K562 (cell line): ENCODE measurements at places on chromosomes 3 and 15.
A peak's percentile ranks its signal among the peaks of the same experiment; 100 is the strongest.

DNA sequence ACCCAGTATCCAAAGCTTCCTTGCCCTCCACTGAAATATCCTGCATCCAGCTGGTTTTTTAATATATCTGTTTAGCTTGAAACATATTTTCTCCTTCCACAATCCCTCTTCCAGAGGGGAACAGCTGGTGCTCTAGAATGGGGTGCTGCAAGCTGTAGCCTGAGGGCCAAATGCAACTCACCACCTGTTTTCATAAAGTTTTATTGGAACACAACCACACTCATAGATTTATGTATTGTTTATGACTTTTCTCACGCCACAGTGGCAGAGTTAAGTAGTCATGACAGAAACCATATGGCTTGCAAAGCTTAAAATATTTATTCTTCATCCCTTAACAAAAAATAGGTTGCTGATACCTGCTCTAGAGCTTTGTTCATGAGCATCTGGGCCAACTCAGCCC is 298.7 kb downstream of the CLSTN2 start:
- no peak for DNase-seq

- DNase-seq: no peak
Measured at GRCh38 chr3:191502583-191502982, 41.6 kb downstream of the PYDC2 start.

DNA sequence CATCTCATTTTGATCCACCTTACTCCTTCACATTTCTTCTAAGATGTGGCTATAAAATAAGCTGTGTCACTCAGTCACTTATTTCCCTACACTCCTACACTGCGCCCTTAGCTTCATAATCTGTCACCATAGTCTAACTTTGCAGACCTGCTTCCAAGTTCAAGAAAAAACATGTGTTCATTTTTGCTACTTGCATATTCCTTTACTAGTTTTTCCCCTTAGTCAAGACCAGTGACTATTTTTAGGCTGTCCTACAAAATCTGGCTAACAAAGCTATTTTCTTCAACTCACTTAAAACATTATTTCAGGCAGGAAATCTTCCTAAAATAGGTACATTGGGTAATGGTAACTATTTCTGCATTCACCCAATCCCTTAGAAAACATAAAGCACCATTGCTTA is 272.5 kb downstream of the TBC1D5 start:
- no peak for DNase-seq

- no peak for DNase-seq
Measured at GRCh38 chr3:4409971-4410573, 57.0 kb downstream of the SUMF1 start.

- no peak for DNase-seq
Measured at GRCh38 chr15:69697916-69698315, 245.3 kb downstream of the RPLP1 start.

GRCh38 chr3:78912259-78912658 is 855.5 kb downstream of the ROBO1 start:
- no peak for DNase-seq

DNA sequence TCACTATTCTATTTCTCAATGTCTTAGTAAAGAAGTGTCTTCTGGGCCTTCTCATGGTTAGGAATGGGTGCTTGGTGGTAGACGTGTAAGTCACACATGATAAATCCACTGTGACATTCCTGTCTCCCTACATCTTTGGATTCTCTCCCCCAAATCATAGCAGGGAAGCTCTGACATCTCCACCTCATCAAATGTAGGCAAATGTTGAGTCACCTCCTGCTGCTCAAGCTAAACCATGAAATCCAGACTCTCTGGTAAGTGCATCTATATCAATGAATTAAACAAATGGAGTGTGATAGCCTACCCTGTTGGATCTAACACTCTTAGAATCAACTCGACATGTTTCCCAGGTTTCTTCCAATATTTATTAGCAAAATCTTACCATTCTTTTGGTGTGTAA is 42.8 kb upstream of the RPL35A start:
- DNase-seq: no peak

- DNase-seq: no peak
Measured at GRCh38 chr15:92117261-92117731, 263.8 kb downstream of the SLCO3A1 start.

GRCh38 chr15:40469776-40470390 is 901 bp upstream of the CHST14 start:
- DNase-seq: no peak

DNA sequence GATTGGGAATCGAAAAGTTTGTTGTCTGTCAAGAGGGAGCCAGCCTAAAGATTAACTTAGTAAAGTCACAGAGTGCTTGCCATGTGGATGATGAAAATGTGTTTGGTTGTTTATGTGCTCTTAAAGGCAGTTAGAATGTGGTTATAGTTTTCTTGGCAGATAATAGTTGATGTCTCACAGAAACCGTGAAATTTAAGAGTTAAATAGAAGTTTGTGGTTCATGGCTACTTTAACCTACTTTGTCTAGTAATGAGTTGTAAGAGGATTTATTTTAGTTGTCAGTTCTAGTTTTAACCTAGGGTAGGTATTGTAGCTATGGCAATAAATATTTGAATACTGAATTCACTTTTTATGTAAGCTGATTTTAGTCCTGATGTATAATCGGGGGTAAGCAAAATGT is 36.4 kb upstream of the EIF3J start:
- no peak for DNase-seq

DNA sequence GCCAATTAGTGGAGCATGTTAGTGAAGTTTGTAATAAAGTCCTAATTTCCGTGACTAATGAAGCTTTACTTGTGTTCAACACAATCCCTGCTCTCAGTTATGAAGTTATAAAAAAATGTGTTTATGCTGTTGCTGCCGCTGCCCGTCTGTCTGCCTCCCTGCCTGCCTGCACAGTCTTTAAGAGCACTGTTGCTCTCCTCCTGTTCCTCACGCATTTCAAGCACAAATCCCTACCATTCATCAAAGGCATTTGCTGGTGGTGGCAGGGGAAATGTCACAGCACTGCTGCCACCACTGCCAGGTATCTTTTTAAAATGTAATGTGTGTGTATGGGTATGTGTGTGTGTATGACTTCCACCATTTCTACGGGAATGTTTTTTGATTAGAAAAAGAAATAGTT is 58.8 kb downstream of the CACNA1D start:
- no peak for DNase-seq

DNA sequence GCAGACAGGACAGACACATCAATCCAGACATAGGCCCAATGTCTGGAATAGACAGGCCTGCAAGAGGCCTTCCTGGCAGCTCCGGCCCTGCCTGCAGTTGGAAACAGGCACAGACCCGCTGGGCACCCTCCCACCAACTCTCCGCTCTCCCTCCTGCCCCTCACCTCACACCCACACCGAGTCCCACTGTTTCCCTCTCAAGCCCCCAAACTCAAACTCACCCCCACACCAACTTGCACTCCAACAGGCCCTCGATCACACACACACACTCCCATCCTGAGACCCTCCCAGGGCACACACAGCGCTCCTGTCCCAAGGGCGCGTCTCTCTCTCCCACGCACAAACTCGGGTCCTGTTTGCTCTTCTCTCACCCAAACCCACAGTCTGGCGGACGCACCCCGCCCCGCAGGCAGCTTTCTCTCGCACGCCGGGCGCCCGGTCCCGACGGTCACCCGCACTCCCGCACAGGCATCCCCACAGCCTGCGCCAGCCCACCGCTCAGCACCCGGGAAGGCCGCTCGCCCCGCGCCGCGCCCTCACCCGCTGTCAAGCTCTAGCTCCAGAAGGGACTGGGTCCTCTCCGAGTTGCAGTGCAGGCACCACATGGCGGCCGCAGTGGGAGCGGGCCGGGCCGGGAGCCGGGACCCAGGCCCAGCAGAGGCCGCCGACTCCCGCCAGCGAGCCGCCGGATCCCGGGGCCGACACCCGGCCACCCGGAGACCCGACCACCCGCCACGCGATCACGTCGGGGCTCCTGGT is 106.2 kb downstream of the IQSEC1 start:
- no peak for DNase-seq

DNA sequence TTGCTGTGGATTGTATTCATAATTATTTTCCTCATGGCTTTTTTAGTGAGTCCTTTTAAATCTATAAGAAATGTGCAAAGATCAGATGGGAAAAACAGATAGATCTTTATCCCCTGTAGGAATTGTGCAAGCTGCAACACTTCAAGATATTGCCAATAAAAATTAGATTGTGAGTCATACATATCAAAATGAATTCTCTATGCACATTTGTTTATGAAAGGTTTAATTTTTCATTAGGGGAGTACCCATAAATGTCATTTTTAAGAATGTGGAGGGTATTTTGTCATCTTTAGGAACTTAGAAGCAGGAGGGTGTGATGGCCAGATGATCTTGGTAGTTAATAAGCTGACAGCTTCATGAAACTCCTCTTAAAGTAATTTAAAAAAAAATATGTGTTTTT is 2.9 kb downstream of the PIAS1 start:
- no peak for DNase-seq

- no peak for DNase-seq
Measured at GRCh38 chr3:48856469-48856868, 8.8 kb upstream of the PRKAR2A start.

DNA sequence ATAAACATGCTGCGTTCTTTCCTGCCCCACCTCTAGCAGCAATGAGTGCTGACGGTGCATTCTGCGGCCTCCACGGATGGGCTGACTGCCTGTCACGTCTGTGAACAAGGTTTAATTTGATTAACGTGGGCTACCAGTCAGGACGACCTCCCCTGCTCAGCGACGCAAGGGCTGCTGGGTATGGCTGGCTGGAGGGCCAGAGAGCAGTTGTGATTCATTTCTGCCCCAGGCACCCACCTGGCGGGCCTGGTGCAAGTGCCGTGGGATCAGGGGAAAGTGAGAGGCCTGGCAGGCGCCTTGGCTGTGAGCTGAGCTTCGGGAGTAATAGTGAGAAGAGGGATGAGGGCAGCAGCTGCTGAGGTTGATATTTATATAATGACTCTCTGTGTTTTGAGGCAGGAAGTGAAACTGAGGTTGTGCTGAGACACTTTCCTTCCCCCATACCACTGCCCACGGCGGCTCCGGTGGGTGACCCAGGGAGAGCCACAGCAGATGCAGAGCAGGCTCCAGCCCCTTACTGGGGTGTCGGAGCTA is 190.4 kb upstream of the BCL6 start:
- no peak for DNase-seq

DNA sequence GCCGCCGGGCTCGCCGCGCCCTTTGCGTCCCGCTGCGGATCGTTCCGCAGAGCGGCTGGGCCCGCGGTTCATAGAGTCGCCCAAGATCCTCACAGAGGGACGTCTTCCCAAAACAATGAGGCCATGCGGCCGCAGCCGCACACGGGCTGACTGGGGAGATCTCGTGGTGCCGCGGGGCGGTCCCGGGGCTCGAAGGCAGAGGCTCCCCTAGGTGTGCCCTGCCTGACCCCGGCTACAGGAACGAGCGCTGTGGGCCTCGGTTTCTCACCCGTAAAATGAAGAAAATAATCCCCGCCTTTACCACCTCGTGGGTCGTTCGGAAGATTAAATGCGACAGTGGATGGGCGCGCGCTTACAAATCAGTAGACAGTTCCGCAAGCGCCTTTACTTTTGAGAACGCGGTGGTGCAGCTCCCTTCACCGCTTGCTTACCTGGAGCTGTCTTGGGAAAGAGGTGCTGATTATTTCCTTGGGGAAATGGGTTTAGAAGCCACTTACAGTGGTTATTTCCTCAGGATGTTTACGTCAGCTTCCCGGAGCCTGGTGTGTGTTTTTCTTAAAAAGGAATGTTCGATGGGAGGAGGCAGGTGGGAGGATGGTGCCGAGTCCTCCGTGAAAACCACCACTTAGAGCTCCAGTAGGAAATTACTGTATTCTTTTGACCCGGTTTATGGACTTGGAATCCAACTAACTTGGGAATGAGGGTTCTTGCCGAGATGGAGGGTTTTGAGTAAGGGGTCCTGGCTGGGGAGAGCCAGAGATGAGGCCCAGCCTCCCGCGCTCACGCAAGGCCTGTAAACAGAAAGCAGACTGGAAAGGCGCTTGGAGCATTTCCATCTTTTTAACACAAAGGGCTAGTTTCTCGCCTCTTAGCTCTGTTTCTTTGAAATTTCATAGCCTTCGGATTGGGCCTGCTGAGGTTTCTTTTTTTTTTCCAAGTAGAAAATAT is 1.9 kb upstream of the MEX3B start:
- no peak for DNase-seq

DNA sequence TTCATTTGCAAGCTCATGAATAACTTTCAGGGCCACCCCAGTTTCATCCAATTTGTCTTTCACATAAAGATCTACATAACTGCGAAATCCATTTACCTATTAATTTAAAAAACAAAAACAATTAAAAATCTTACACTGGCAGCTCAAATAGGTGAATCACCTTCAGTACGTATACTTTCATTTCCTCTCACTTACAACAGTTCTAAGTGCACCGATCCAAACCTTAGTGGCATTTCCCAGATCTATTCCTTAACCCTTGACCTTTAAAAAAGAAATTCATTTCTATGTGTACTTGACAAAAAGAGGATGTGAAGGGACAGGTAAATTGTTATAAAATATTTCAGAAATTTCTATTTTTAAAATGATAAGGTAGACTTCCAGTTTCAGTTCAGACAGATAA is 30.8 kb downstream of the TOP2B start:
- DNase-seq: no peak

DNA sequence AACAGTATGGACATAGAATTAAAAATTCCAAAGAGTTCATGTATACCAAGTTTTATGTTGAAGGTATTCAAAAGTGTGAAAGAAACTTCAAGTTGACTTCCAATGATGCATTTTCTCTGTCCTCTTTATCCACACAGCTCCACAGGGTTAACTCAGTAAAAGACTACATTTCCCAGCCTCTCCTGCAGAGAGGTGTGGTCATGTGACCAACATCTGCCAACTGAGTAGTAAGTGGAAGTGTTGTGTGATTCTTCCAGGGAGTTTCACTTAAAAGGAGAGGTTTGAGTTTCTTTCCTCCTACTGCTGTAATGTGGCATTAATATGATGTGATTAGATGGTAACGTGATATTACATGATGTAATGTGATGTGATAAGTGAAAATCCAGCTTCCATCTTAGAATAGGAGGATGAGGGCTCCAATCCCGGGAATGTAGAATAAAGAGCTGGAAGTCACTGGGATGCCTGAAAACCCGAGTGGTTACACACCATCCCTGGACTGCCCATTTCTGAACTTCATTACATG is 280.6 kb downstream of the ARRDC4 start:
- no peak for DNase-seq

DNA sequence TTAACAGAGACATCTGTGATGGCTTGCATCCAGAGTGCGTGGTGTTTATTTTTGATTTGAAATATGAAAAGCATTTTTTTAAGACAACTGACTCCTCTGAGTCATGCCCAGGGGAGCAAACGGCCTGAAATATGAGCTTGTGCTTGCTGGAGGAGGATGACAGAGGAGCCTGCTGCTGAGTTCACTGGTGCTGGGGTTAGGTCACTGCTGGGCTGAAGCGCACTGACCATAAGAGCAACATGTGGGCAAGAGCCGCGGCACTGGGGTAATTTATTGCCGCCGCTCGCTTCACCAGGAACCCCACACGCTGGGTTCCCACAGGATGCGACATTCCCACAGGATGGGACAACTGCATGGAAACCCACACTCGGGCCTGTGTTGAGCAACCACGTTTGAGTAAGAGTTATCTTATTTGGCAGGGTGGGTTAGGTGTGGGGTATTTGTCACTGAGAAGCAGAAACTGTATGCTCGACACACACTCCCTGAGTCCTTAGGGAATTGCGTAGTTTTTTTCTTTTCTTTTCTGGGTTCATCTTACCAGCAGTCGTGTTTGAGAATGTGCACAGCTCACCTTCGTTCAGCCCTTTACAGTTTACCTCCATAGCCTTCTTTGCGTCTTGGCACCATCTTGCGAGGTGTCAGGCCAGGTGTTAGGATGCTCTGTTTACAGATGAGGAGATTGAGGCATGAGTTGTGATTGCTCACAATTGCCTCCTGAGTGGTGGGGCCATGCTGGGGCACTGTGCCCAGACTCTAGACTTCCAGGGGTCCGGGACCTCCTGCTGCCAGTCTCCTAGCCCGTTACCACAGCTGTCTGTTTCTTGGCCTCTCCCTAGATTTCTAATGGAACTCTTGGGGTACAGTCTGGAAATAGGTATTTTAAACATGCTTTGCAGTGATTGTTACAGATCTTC is 60.4 kb downstream of the SMAD3 start:
- DNase-seq: peak; percentile 78
